ENCODE measurements at places on chromosomes 2 and 18.

DNA sequence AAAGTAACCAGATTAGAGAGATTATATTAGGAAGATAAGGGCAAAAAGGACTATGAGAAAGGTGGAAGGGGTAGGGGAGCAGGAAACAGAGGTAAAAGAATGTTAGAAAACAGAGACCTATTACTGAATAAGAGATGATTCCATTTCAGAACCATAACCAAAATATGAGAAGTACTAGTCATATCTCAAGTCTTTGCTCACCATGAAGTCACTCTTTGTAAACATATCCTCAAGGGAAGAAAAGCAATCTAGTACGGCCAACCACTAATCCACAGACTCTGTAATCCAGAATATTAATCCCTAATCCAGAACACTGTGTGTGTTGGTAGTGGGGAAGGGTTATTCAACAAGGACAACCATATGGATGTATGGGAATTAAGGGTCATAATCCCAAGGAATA is 92.0 kb downstream of the CDCA7 start:
- no peak for DNase-seq

GRCh38 chr2:262117-262516 is 1.7 kb downstream of the SH3YL1 start:
- no peak for DNase-seq

GRCh38 chr2:850429-850828 is 100.2 kb upstream of the SNTG2 start:
- no peak for DNase-seq

- DNase-seq: no peak
These were observed 48.8 kb upstream of the LCLAT1 start for GRCh38 chr2:30398084-30398873.

DNA sequence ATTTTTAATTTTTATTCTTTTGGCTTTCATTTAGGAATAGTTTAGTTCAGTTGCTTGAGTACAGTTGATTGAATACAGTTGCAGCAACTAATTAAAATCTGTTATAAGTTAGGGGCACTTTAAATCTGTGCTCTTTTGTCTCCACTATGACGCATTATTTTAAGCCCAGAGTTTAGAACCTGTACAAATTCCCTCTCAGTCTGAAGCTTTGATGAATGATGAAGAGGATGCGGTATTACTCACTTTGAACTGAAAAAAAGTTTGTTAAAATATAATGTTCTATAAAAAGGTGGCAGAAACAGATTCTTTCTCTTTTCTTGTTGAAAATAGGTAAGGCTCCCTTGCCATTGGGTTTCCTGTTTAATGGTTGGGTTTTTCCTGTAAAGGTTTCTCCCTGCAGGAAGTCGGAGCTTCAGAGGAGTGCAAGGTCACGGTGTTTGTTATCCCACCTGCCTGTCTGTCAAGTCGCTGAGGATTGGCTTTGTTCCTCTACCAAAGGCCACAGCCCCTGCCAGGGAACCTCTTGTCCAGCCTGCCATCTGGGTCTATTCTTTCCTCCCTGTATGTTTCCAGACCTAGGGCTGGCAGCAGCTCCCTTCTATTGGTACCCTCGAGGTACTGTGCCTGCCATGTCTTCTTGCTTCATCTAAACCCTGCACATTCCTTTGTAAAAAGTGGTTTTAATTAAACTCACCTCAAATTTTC is 43.8 kb upstream of the FN1 start:
- DNase-seq: no peak

All from CD4-positive, alpha-beta T cell treated with Interleukin-6 at 100 ng/mL for 8 hours (primary cell).